Esophagus squamous epithelium (tissue), 5 donors: ENCODE measurements at places on chromosomes 2 and 18.

GRCh38 chr2:66729416-66730330 is 294.7 kb downstream of the MEIS1 start:
- no peak for DNase-seq

DNA sequence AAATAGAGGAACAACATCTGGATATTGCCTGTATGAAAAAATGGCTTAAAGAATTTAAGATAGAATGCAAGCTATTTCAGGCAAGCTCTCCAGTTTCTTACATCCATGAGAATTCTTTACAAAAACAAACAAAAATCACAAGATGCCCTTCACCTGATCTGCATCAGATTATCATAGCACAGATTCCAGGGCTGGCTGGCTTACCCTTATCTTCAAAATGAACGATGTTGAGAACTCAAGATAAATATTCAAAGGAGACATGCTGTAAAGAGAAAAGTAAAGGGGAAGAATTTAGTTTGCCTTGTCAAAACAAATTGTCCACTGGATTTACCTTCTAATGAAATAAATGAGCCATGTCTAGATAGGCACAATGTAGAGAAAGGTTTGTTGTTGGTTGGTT is 18.7 kb upstream of the SLC40A1 start:
- no peak for DNase-seq

DNA sequence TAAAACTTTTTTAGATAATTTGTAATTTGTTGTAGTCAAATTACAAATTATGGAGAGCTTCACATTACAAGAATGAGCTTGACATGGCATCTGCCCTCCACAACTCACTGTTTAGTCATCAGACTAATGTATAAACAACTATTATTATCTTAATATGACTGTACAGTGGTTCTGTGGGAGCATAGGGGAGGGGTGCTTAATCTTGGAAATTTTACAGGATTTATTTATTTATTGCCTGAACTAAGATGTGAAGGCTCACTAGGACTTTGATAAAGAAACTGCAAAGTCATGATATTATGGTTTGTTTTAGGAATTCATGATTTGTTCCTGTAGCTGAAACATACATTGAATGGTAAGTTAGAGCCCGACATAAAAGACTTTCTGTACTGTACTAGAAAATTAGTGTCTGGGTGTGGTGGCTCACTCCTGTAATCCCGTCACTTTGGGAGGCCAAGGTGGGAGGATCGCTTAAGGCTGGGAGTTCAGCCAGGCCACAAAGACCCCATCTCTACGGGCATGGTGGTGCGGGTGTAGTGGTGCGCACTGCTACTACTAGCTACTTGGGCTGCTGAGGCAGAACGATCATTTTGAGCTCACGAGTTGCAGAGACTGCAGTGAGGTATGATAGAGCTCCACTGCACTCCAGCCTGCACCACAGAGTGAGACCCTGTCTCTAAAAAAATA is 2.1 kb downstream of the MARCHF7 start:
- DNase-seq: no peak

GRCh38 chr2:127134833-127135830 is 28.2 kb upstream of the BIN1 start:
- DNase-seq: no peak

GRCh38 chr2:68103709-68104055 is 40.9 kb upstream of the C1D start:
- DNase-seq: no peak
